ENCODE measurements at places on chromosomes 3 and 15. TPM values are rescaled to one million over a fixed set of nuclear protein-coding genes. Genes with fewer than 3 reads are reported as not detected.

Gene EFCC1
- not detected for total RNA-seq

Gene WDR93
- total RNA-seq, result 0.15 TPM

Gene NT5DC2
- total RNA-seq, result 265 TPM

Gene CASR
- total RNA-seq, result not detected

Gene CTDSPL
- total RNA-seq, result 16.8 TPM

Gene TMEM212
- not detected for total RNA-seq

Gene ZNF80
- not detected for total RNA-seq

Gene SLC6A1
- not detected for total RNA-seq

Gene KBTBD8
- total RNA-seq, result 0.74 TPM

Gene ZCWPW2
- total RNA-seq, result 0.74 TPM

Gene ISL2
- 1.6 TPM for total RNA-seq
